Mesothelial cell of epicardium (in vitro differentiated cells): ENCODE measurements at places on chromosomes 13 and 19.

- peak; percentile 57 for DNase-seq
These were observed 18.9 kb upstream of the ZNRF4 start for GRCh38 chr19:5436106-5436947.

DNA sequence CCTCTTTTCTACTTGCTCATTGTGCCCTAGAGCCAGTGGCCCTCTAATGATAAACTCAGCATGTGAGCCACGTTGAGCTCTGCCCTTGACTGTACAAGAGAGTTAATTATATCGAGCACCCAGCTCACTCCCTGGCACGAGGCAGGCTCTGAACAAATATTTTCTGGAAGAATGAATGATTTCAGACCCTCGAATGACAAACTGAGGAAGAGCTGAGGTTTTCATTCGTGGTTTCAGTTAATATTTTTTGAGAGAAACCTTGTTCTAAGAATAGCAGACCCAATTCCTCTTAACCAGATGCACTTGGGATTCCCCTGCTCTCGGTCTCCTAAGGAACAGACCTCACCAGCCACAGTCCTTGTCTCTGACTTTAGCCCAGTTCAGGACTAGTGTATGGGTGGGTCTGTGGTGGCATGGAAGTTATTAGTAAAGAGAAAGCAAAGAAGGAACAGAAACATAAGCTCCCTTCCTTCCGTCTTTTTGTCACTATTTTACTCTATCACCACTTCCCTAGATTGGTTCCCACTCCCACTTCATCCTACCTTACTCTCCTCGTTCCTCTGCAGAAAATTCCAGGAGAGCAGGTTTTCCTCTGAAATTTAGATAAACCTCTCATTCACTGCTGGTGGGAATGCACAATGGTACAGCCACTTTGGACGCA is 22.1 kb upstream of the WDFY2 start:
- DNase-seq: no peak

DNA sequence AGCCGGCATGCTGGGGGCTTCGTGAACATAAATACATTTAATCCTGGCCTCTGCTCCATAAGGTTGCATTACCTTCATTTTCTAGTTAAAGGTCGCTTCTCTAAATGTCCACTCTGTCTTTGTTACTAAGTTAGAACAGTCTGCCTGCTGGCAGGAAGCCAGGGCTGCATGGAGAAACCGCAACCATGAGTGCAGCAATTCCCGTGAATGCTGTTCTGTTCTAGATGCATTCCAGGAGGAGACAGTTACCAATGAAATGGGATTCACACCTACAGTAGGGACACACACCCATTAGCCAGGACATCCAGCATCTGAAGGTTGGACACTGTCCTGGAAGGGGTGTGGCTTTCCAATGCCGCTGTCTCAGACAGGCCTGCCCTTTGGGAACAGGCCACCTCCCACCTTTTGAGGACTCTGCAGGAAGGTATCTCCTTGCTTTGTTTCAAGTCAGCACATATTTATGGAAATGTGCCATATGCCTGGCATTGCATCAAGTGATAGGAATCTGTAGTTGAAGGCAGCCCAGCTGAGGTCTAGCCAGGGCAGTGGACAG is 129.7 kb downstream of the SLC7A1 start:
- DNase-seq: no peak

DNA sequence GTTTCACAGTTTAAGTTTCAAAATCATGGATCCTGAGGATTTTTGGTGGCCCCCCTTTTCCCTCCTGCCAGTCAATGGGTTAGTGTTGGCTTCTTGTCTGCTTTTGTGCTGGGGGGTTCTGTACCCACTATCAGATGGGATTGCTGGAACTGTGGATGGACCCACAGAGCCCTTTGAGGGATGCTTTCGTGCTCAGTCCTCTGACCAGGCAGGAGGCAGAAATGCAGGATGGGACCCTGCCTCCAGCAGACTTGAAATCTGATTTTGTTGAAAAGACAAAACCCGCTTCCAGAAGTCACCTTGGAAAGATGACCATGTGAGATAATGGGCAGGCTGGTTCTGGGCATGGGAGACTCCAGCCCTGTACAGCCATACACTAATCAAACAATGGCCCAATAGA is 408.9 kb downstream of the ZNF536 start:
- no peak for DNase-seq

- DNase-seq: no peak
These were observed 17.4 kb downstream of the RUBCNL start for GRCh38 chr13:46369506-46370277.

DNA sequence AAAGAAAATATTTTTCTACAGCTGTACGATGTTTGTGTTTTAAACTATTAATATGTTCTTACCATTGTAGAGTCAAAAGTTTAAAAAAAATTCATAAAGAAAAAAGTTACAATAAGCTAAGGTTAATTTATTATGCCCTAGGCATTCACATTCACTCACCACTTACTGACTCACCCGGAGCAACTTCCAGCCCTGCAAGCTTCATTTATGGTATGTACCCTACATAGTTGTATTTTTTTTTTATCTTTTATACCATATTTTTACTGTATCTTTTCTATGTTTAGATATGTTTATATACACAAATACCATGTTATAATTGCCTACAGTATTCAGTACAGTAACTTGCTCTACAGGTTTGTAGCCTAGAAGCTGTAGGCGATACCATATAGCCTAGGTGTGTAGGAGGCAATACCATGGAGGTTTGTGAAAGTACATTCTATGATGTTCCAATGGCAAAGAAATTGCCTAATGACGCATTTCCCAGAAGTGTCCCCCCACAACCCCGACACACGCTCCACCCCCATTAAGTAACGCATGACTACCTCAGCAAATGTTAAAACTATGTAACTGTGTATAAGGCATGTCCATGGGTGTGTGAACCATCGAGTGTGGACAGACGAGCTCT is 60.4 kb downstream of the SLITRK6 start:
- DNase-seq: no peak

DNA sequence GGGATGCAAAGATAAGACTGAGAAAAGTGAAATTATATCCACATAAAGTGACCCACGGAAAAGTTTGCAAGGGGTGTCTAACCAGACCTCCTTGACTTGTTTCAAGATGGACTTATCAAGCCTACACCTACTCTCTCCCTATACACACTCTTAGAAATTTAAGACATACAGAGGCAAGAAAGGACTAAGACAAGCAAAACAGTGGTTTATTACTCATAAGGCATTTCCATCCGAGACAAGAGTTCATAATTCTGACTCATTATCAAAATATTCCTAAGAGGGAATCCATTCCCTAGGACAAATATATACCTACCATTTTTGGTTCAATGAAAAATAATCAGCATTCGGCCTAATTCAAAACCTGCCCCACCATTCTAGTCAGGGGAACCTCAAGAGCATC is 232.6 kb upstream of the GPC6 start:
- DNase-seq: no peak

- DNase-seq: no peak
These were observed 125.5 kb upstream of the MCF2L start for GRCh38 chr13:112843392-112844111.

- DNase-seq: no peak
These were observed 174.2 kb downstream of the TEX29 start for GRCh38 chr13:111494641-111495040.

DNA sequence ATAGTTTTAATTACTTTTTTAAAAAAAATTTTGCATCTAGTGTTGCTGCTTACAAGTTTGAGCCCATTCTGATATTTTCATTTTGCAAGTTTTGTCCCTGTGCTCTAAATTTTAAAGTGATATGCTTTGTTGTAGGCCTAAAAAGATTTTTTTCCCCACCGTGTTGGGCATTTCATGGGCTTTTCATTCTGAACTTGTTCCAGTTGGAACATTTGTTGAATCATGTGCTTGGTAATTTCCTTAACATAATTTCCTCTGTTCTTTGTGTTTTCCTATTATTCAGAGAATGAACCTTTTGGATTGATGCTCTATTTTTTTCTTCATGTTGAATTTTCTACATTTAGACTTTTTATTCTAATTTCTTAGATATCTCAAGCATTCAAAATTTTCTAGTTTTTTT is 206.4 kb upstream of the SPRY2 start:
- DNase-seq: no peak

DNA sequence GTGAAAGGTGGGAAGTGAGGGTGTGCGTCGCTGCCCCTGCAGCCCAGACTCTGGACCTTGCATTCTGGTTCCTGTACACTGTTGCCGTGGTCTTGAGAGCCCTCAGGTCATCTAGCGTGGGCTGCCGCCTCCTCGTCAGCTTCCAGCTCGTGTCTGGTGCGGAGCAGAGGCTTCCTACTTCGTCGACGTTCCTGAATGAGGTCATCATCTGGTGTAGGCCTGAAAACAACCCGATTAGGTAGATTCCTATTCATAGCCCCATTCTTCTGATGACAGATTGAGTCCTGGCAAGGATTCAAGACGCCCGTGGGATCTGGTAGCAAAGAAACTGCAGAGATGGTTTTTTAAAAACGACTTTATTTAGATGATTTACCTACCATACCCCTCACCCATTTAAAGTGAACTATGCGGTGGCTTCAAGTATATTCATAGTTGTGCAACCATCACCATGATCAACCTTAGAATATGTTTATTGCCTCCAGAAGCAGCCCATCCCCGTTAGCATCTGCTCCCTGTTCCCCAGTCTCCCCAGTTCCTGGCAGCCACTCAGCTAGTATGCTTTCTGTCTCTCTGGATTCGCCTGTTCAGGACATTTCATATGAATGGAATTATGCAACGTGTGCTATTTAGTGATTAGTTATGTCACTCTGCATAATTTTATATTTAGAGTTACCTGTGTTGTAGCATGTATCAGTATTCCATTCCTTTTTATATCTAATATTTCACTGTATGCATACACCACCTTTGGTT is 13.8 kb downstream of the NAXD start:
- DNase-seq: no peak

DNA sequence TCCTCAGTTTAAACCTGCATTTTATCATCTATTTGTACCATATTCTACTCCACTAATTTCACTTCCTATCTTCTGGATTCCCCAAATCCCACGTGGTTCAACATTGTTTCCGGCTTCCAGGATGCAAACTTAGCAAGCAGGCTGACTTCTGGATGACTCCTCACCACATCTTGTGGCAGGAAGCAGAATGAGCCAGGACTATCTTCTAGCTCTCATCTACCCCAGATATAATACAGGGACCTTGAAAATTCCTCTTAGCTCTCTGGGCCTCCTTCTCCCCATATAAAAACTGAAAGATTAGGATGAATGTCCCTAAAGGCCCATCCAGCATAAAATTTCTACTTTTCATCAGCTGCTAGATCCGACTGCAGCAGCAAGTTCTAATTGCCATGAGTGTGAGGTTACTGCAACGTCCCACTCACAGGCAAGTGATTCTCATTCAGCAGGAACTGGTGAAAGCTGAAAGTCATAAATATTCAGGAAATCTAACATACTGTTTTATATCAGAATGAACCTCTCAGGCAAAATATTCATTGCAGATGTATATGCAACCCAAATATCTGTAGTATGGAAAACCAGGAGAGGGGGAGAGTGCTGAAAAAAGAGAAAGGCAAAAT is 93.4 kb downstream of the KCTD12 start:
- DNase-seq: no peak

DNA sequence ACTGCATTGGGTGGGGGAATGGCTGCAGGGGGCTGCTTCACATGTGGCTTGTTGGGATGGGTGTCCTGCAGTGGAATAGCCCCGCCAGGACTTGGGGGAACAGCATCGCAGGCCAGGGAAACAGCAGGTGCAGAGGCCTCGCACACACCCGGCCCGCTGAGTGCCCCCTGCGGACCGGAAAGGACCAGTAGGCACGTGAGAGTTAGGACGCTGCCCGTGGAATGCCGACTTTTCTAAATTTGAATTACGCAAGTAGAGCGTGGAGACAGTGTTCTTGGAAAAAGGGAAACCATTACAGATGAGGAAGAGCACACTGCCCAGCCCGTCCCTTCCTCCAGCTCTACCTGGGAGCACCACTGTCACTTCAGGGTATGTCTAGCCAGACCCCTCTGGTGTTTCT is 11.5 kb downstream of the DNM2 start:
- no peak for DNase-seq

- no peak for DNase-seq
These were observed 107.2 kb upstream of the HTR2A start for GRCh38 chr13:47004027-47004426.

GRCh38 chr19:33818411-33818810 is 21.7 kb downstream of the KCTD15 start:
- DNase-seq: no peak

- DNase-seq: no peak
These were observed 799 bp upstream of the C1QTNF9B start for GRCh38 chr13:23898101-23898500.

GRCh38 chr19:1618157-1619093 is 13.2 kb upstream of the UQCR11 start:
- DNase-seq: no peak

DNA sequence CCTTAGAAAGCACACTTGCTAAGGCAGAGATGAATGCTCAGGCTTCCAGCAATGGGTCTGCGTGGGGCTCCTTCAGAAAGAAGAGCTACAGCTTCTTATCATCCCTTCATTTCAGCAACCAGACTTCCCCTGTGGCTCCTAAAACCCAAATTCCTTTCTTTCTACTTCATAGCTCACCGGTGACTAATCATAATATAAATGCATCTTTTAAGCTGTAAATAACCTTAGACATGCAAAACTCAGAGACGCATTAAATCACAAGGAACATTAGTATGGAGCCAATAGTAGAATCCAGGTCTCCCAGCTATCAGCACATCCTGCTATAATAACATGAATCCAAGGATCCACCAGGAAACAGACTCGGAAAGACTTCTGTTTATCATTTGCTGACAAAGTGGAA is 375.6 kb downstream of the COG6 start:
- no peak for DNase-seq
